ENCODE measurements at places on chromosomes 11 and 22.

- no peak for DNase-seq
Observed at GRCh38 chr11:9689721-9690120, 25.8 kb downstream of the SWAP70 start.

- DNase-seq: peak; percentile 77
Observed at GRCh38 chr22:20205964-20206708, 55.3 kb upstream of the CCDC188 start.

GRCh38 chr11:44936525-44936924 is 14.2 kb downstream of the TP53I11 start:
- peak; percentile 85 for DNase-seq

GRCh38 chr22:24954856-24955255 is 2.3 kb downstream of the KIAA1671 start:
- no peak for DNase-seq

- no peak for DNase-seq
Observed at GRCh38 chr11:113833151-113833550, 42.2 kb downstream of the USP28 start.
